ENCODE measurements at places on chromosomes 5 and 9. TPM values are rescaled to one million over a fixed set of nuclear protein-coding genes. Genes with fewer than 3 reads are reported as not detected.
A peak's percentile ranks its signal among the peaks of the same experiment; 100 is the strongest.

DNA sequence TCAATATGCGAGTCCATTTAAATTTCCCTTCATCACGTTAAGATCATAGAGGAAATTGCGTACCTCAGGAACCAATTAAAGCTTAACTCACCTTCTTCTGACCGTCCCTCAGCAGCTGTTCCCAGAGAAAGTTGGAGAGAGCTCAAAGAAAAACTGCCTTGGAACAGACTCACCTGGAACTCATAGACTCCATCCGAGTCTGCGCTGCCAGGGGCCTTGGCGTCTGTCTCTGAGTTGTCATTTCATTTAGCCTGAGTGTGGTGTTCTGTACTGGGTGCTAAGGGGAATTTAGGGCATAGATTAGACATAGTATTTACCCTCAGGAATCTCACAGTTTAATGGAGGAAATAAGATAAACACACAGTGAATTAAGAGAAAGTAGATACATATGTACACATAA, 892.7 kb downstream of the TLE1 start:
- DNase-seq, result no peak

DNA sequence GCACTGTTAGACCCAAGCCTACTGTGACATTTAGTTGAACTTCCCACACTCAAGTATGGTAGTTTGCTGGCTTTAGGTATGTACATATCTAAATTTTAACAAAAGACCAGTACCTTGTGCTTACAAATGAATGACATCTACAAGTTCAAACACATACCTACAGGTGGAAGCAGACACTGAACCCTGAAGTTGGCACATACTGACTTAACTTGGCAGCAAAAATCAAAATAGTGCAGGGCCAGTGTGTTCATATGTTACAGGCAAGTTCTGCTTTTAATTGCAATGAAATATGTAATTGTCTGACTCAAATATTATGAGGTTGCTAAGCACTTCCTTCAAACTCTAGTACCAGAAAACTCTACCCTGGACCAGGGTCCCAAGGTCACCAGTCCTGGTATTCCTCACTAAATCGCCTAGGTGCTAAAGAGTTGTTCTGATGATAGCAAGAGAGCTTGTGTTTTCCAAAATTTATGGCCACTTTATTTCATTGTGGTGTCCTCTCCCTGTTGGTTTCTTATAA, 77.4 kb downstream of the MEGF10 start:
- DNase-seq, result no peak

DNA sequence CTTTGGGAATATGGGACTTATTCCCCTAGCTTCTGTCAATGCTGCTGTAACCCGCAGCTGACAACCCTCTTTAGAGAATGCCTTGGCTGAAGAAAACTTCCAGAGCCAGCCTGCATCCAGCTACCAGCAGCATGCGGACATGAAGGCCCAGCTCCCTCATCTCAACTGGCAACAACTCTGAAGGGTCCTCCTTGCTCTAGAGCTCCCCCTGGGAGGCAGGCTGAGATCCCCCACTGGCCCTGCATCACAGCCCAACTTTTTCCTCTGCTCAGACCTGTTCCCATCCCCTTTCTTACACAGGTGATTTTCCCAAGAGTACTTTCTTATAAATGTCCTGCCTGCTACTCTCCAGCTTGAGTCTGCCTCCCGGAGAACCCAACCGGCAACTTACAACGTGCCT, 18.7 kb upstream of the WNT8A start:
- DNase-seq, result no peak

DNA sequence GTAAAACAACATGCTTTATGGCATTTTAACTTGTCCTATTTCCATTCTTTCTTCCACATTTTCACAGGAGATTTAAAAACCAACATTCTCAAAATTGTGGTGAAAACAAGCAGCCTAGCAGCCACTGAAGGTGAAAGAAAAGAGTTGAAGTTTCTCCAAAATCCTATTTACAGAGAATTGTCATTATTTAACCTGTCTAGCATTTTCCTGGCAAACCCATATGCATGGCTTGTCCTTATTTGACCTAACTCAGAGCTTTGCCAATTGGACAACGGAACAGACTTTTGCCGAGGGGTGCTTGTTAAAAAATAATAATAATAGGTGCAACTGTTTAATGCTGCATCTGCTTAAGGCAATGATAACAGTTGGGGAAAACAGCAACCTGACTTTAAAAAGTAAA, 80.4 kb upstream of the PCSK5 start:
- no peak for DNase-seq

GRCh38 chr9:7239708-7240107, 481.9 kb downstream of the KDM4C start:
- DNase-seq, result no peak

DNA sequence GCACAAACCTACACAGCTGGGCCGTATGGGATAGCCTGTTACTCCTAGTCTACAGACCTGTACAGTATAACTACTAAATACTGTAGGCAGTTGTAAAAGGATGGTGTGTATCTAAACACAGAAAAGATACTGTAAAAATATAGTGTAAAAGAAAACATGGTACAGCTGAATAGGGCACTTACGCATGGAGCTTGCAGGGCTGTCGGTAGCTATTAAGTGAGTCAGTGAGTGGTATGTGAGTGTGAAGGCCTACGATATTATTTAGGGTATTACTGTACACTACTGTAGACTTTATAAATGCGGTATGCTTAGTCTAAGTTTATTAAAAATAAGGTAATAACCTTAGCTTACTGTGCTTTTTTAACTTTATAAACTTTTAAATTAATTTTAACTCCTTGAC, 1.2 kb downstream of the ZCCHC9 start:
- no peak for DNase-seq

DNA sequence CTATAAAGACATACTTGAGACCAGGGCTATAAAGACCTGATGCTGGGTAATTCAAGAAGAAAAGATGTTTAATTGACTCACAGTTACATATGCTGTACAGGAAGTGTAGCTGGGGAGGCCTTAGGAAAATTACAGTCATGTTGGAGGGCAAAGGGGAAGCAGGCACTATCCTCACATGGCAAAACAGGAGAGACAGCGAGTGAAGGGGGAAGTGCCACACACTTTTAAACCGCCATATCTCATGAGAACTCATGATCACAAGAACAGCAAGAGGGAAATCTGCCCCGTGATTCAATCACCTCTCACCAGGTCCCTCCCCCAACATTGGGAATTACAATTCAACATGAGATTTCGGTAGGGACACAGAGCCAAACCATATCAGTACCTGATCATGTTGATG, 89.9 kb upstream of the ADAMTSL1 start:
- no peak for DNase-seq

- DNase-seq, result no peak
Measured at GRCh38 chr5:106172681-106173532, 1497.8 kb downstream of the EFNA5 start.

GRCh38 chr5:74504463-74504862, 136.1 kb downstream of the ENC1 start:
- no peak for DNase-seq

DNA sequence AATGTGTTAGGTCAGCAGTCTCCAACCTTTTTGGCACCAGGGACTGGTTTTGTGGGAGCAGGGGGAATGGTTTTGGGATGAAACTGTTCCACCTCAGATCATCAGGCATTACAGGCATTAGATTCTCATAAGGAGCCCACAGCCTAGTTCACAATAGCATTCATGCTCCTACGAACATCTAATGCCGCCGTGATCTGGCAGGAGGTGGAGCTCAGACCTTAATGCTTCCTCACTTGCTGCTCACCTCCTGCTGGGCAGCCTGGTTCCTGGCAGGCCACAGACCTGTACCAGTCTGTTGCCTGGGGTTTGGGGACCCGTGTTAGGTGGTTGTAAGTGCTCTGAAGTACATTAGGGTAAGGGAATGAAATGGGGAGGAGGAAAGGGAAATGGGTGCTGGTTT, 9.7 kb upstream of the CTNNA1 start:
- DNase-seq, result no peak

- DNase-seq, result peak; percentile 46
Measured at GRCh38 chr9:88387036-88387551, 1.1 kb upstream of the SPIN1 start.

- DNase-seq, result no peak
Measured at GRCh38 chr9:93206576-93207155, 22.7 kb downstream of the WNK2 start.

DNA sequence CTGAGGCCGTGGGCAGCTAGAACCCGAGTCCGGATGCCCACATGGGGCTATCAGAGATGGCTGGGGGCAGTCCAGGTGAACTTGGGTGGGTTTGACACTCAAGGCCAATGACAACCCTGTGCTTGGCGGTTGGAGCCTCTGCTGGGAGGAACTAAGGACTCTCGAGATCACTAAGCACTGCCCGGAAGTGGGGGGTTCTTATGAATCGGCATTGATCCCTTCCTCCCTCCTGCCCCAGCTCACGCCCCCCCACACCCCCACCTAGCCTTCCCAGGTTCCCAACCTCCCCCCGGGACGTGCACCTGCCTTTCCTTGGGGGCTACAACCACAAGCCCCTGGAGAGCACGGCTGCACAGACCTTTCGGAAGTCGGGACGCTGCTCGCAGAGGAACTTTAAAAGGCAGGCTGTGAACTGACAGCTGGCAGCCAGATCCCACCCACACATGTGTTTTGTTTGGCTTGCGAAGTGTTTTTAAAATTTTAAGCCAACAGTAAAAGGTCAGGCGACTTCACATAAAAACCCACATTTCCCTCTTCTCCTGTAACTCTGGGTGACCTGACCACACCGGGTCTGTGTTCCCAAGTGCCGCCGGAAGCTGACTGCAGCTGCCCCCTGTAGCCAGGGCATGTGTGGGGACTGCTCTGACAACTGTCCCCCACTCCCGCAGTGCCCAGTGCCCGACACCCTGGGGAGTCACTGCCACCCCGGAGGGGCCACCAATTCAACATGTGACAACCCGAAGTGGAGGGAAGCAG, 5.1 kb upstream of the RALGDS start:
- no peak for DNase-seq

GRCh38 chr5:122661496-122662180, 113.2 kb upstream of the SNX2 start:
- DNase-seq, result no peak

- DNase-seq, result no peak
Measured at GRCh38 chr9:96399325-96399633, 15.8 kb upstream of the SLC35D2 start.

DNA sequence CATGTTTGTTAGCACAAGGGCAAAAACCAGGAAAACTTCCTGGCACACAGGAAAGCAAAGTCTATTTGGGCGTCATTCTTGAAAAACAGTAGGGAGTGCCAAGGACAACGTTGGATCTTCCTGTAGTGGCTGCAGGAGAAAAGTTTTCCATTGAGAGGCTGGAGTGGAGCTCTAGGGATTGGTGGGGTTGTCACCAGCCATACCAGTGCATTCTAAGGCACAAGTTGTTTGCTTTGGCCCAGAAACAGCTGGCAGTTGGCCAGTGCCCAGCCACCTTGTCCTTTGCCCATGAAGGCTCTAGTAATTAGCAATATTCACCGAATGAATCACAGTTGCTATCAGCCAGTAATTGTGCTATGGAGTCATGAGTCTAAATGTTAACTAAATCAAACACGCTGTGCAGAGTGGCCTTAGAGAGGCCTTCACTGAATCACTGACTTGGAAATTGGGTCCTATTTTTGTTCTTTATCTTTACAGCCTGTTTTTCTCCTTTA, 26.4 kb downstream of the TNFSF15 start:
- DNase-seq, result no peak

DNA sequence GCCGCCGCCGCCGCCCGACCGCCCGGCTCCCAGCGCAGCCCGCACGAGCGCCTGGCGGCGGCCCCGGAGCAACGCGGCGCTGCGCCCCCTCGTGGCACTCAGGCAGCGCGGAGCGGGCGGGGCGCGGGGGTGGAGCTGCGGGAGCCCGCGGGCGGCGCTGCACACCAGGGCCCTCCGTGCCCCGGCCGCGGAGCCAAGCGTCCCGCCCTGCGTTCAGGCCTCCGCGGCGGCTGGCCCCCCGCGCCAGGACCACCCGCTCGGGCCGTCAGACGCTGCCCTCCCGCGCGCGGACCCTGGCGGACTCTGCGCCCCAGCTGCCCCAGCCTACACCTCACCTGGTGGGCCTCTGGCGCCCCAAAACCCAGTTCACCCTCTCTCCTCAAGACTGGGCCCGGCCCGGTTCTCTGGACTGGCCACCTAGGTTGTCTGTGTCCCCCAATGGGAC, at the start of gene RASGEF1C:
Gene RASGEF1C (minus strand): TSS at position 75 of the 445 bp plus-strand sequence. CDS start 71,159 bp downstream, outside the sequence.
- peak; percentile 45 for DNase-seq

DNA sequence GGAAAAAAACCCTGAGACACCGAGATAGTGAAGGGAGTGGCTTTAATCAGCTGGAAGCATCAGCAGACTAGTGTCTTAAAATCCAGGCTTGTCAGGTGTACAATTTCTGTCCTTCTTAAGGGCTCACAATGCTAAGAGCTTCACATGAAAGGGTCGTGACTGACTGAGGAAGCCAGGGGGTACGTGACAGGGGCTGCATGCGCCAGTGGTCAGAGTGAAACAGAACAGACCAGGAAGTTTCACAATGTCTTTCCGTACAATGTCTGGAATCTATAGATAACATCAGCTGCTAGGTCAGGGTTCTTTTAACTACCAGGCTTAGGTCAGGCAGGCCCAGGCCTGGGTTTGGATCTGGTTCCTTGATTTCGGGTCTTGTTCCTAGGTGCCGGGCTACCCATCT, 253.0 kb downstream of the CDH10 start:
- DNase-seq, result no peak

GRCh38 chr9:109556061-109556460, 58.0 kb upstream of the PTPN3 start:
- no peak for DNase-seq

- no peak for DNase-seq
Measured at GRCh38 chr5:157177953-157178352, 2.7 kb upstream of the ITK start.

- DNase-seq, result no peak
Measured at GRCh38 chr9:16103620-16104397, 551.0 kb downstream of the CCDC171 start.

- DNase-seq, result peak; percentile 27
Measured at GRCh38 chr5:100623719-100624118, 88.5 kb downstream of the FAM174A start.

DNA sequence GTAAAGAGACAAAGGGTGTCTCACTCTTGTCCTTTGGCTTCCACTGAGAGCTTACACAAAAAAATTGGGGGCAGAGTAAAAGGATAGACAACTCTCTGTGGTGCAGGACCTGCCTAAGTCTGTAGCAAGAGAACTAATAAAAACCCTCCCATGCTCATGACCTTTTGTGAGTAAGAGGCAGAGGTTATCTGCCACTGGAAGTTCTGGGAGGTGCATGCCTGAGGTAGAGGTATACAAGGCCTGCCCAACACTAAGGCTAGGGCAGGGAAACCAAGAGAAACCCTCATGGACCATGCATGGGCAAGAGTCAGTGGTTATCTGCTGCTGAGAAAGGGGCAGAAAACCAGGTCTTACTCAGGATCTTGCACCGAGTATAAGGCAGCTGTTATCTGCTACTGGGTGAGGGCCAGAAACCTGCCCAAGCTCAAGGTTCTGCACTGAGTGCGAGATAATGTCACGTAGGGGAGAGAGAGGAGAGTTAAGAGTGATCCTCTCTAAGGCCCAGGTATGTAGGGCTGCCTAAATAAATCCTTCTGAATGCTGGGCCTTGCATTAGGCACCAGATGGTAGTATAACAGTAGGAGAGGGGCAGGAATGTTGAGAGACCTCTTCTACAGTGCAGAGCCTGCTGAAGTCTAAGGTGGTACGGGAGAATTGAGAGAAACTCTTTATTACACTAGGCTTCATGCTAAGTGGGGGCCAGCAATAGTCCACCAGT, 143.4 kb downstream of the MACROH2A1 start:
- no peak for DNase-seq

Gene CD274
- total RNA-seq, result 17.6 TPM

Gene PPIP5K2
- 63.6 TPM for total RNA-seq

Gene PCDHGA1
- total RNA-seq, result 0.09 TPM

Gene ADAMTSL2
- not detected for total RNA-seq

Gene PCDHB14
- total RNA-seq, result 0.09 TPM

Gene SLC46A2
- not detected for total RNA-seq

Gene PHPT1
- 108 TPM for total RNA-seq

Gene PAXX
- 78.4 TPM for total RNA-seq

Gene SLC1A1
- not detected for total RNA-seq

Gene GPR150
- total RNA-seq, result 0.18 TPM

Measured in CD8-positive, alpha-beta memory T cell (primary cell).